ENCODE measurements at places on chromosomes 1 and 21.

GRCh38 chr1:206606867-206607266, 5.4 kb downstream of the EIF2D start:
- no peak for DNase-seq

DNA sequence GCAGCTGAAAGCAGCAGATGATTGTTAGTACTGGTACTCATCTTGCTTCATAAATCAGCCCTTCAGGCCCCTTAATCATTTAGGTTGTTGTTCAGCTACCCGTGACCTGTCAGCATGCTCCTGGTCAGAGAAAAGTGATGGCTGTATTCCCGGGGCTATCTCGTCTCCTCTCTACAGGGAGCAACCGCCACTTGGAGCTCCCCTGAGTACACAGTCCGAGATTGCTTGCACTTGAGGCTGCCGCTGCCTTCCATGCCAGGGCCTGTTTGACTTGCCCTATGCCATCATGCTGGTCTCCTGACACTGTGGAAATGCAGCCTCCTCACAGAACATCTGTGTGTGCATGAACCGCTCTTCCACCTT, 97.5 kb downstream of the SPATA46 start:
- no peak for DNase-seq

DNA sequence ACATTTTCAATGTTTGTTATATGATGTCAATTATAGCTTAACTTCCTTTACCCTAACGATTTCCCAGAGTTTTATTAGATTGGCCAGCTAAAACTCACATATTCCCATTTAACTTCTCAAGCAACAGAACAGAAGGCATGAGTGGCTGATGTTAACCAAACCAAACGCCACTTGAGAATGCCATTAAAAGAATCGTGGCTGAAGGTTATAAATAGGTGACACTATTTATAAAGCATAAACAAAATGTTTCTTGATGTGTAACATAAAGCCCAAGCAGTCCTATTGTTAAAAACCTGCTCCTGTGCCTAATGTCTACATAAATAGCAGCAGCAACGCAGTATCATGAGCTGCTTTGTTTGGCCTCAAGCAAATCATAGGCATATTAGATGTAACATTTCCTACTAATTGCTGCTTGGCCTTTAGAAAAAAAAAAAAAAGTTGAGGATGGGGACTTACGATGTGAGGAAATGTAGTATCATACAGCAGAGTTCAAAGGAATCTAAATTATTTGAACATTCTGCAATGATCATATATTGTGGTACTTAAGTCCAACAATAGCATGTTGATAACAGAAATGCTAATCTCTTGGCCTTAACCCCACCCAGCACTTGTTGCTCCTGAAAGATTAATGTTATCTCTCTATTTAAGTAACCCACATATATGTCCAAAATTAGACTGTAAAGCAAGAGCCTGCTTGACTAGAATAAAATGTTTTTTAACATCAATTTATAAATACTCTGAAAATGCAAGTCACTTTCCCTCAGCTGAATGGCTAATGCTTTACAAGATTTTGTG, 106.0 kb downstream of the ESRRG start:
- DNase-seq: no peak

- DNase-seq: no peak
Measured at GRCh38 chr1:20702416-20702815, 15.4 kb downstream of the KIF17 start.

GRCh38 chr21:31599013-31599412, 60.5 kb upstream of the SOD1 start:
- no peak for DNase-seq

- DNase-seq: no peak
Measured at GRCh38 chr21:45067462-45068285, 6.7 kb upstream of the ADARB1 start.

- no peak for DNase-seq
Measured at GRCh38 chr1:244768186-244768585, 67.3 kb upstream of the COX20 start.

DNA sequence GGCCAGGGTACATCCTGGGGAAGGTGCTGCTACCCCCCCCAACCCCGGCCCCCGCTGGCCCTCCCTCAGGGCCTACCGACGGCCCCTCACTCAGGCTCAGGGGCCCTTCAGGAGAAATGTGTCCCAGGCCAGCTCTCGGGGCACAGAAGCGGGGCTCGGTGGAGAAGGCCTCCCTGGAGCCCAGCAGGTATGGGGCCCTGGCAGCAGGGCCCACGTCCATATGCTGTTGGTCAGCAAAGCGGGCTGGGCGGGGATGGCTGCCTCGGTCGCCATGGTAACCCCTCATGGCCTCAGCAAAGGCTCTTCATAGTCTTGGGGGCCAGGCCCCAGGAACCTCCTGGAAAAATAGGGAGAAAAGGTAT, 24.4 kb downstream of the DLGAP3 start:
- no peak for DNase-seq

- DNase-seq: no peak
Measured at GRCh38 chr21:42256316-42256715, 37.4 kb downstream of the ABCG1 start.

All from midbrain (tissue), 1 donor.